ENCODE measurements at places on chromosomes 12 and 14.
A peak's percentile ranks its signal among the peaks of the same experiment; 100 is the strongest.

DNA sequence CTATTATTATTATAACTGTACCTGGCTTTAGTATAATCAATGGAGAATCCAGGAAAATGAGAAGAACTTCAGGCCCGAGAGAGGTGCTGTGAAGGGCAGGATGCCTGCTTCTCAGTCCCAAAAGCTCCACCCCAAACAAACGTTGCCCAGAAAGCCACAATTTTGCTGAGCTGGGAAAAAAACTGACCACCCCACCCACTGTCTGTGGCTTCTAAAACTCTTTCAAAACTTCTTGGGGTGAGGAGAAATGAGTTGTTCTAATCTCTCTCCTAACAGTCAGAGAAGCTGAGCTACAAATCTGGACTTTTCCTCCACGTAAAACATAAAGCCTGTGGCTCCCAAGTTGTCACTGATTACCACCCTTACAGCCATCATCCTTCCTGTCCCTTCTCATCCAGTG is 13.4 kb downstream of the VDR start:
- peak overlapping the region; percentile 40 for H3K4me3 ChIP-seq
- H3K27ac ChIP-seq: peak overlapping the region; percentile 13
- H3K27me3 ChIP-seq: no peaks in the 10 kb centered on the region
- DNase-seq: peak; percentile 61
- peaks cover 28% of the 10 kb centered on the region for H3K36me3 ChIP-seq

GRCh38 chr12:121537814-121538698 is 42.8 kb downstream of the KDM2B start:
- H3K27ac ChIP-seq: peak overlapping the region; percentile 87
- H3K27me3 ChIP-seq: no peaks in the 10 kb centered on the region
- peaks cover 54% of the 10 kb centered on the region for H3K4me1 ChIP-seq
- no peaks in the 10 kb centered on the region for H3K36me3 ChIP-seq
- peak overlapping the region; percentile 77 for H3K4me3 ChIP-seq

- H3K27me3 ChIP-seq: no peaks in the 10 kb centered on the region
- DNase-seq: no peak
Observed at GRCh38 chr12:131041216-131041967, 87.7 kb downstream of the ADGRD1 start.

GRCh38 chr12:55619354-55620138 is 17.1 kb upstream of the OR10P1 start:
- DNase-seq: peak; percentile 71
- peaks cover 13% of the 10 kb centered on the region for H3K36me3 ChIP-seq
- H3K27me3 ChIP-seq: peaks cover 70% of the 10 kb centered on the region
- H3K4me3 ChIP-seq: no peak overlapping the region

DNA sequence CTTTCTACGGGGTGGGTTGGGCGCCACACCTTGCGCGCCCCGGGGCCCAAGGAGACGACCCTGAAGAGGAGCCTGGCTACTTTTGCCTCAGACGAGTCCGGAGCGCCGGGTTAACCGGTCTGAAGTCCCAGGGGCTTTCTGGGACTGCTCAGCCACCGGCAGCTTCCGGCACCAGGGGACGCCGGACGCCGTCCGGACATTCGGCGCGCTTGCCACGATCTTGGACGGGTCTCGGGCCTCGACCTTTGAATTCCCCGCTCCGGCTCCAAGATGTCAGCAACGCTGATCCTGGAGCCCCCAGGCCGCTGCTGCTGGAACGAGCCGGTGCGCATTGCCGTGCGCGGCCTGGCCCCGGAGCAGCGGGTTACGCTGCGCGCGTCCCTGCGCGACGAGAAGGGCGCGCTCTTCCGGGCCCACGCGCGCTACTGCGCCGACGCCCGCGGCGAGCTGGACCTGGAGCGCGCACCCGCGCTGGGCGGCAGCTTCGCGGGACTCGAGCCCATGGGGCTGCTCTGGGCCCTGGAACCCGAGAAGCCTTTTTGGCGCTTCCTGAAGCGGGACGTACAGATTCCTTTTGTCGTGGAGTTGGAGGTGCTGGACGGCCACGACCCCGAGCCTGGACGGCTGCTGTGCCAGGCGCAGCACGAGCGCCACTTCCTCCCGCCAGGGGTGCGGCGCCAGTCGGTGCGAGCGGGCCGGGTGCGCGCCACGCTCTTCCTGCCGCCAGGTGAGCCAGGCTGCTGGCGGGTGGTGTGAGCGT is at the start of gene ACOT4:
Gene ACOT4, plus strand, starts transcription at position 184 of the 760 bp plus-strand sequence. Its CDS starts 87 bp downstream, at position 271.
- peak; percentile 69 for DNase-seq
- peak within 1 kb of the TSS; percentile 83 for H3K4me3 ChIP-seq
- peaks cover 19% of the 10 kb centered on the region for H3K4me1 ChIP-seq

GRCh38 chr12:93040367-93040766 is 111.3 kb upstream of the EEA1 start:
- no peak overlapping the region for H3K27ac ChIP-seq
- no peaks in the 10 kb centered on the region for H3K4me1 ChIP-seq
- peaks cover 12% of the 10 kb centered on the region for H3K27me3 ChIP-seq
- no peak for DNase-seq
- H3K4me3 ChIP-seq: no peak overlapping the region

GRCh38 chr14:64174922-64175782 is 119.0 kb downstream of the ESR2 start:
- no peak for DNase-seq
- peaks cover 14% of the 10 kb centered on the region for H3K4me1 ChIP-seq
- no peaks in the 10 kb centered on the region for H3K27me3 ChIP-seq
- peak overlapping the region; percentile 63 for H3K27ac ChIP-seq

DNA sequence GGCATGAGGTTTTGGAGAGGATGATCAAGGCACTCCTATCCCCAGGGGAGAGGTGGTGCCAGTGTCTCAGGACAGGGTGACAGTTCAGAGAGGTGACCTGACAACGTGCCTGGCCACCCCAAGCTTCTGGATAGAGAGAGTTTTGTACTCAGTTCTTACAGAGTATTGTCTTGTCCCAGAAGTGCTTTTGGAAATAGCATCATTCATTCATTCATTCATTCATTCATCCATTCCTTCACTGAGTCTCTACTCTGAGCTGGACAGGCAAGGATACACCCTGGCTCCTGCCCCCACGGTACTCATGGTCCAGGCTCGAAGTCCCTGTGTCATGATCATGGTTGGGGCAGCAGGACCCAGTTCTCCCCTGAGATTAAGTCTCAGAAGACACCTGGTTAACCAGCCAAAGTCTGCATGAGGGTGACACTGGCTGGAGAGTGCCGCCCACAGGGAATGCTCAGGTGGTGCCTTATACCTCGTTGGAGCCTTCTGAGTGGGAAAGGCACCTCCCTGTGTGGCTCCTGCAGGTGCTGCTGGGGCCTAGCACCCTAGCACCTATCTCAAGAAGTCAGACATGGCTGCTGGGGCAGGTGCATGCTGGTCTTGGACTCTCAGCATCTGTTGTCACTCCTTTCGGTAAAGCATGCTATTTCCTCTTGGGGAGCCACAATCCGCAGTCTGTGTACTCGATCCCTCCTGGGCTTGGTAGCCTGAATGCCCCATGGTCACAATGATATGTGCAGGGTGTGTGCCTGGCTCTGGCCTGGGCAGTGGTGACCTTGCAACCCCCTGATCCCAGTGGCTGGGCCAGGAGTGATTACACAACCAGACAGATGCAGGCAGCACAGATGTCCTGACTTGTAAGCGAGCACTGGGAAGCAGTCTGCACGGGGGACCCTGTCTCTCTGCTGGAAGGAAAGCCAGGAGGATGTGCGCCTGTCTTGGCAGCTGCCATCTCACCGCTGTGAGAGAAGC is 57.8 kb downstream of the C14orf132 start:
- no peaks in the 10 kb centered on the region for H3K4me1 ChIP-seq
- no peaks in the 10 kb centered on the region for H3K36me3 ChIP-seq
- no peak overlapping the region for H3K4me3 ChIP-seq

DNA sequence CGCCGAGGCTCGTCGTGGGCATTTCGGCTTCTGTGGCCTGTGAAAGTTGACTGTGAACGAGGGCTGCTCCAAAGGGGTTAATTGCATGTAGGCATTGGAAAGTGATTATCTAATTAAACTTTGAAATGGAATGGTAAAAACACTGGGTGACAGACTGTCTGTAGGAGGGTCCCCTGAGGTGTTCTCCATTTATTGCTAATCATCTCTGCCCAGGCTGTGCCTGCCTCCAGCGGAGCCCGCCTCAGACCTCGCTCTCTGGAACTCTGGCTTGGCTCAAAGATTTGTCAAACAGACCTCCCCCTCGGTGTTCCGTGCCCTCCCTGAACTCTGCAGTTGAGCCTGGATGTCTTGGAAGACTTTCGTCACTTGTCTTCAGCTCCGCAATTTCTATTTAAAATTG is 50.2 kb upstream of the VRK1 start:
- no peak overlapping the region for H3K4me3 ChIP-seq
- H3K27ac ChIP-seq: no peak overlapping the region
- H3K36me3 ChIP-seq: no peaks in the 10 kb centered on the region

GRCh38 chr12:79961411-79961810 is 26.5 kb upstream of the PPP1R12A start:
- no peak overlapping the region for H3K4me3 ChIP-seq
- no peaks in the 10 kb centered on the region for H3K4me1 ChIP-seq
- DNase-seq: no peak
- H3K27ac ChIP-seq: no peak overlapping the region
- no peaks in the 10 kb centered on the region for H3K36me3 ChIP-seq

DNA sequence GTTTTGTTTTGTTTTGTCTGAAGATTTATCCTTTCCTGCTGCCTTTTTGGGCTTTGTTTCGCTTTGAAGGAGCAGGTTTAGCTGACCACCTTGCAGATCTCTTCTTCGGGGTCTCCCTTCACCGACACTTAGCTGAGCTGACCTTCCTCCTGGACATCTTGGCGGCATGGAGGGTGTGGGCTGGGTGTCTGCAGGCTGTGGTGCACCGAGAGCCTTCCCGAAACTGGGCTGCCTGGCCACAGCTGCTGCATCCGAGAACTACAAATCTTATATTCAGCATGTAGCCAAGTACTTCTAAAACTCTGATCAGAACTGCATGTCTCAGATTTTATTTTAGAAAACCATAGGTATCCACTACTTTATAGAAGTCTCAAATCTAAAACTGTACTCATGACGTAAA is 84.9 kb downstream of the PPFIBP1 start:
- H3K27ac ChIP-seq: no peak overlapping the region
- no peak for DNase-seq
- no peaks in the 10 kb centered on the region for H3K27me3 ChIP-seq
- H3K4me3 ChIP-seq: no peak overlapping the region
- H3K36me3 ChIP-seq: peaks cover 1% of the 10 kb centered on the region

DNA sequence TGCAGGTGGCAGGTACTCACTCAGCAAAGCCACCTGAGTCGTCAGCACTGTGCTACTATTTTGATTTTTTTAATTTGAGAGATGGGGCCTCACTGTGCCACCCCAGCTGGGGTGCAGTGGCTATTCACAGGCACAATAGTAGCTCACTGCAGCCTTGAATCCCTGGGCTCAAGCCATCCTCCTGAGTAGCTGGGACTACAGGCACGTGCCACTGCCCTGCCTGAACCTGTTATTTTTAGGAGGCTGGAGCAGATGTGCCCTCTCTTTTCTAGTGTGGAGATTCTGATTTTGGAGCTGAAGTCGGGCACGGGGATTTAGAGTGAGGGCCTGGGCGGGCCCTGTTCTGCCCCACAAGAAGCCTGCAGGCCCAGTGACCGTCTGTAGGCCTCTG is 17.3 kb downstream of the SLC25A47 start:
- H3K4me3 ChIP-seq: peak overlapping the region; percentile 18
- H3K27ac ChIP-seq: peak overlapping the region; percentile 94
- no peak for DNase-seq
- peaks cover 61% of the 10 kb centered on the region for H3K36me3 ChIP-seq

GRCh38 chr12:47846294-47846996 is 26.7 kb upstream of the HDAC7 start:
- no peaks in the 10 kb centered on the region for H3K27me3 ChIP-seq
- peaks cover 33% of the 10 kb centered on the region for H3K4me1 ChIP-seq
- no peak for DNase-seq
- H3K4me3 ChIP-seq: no peak overlapping the region
- H3K36me3 ChIP-seq: peaks cover 25% of the 10 kb centered on the region
- H3K27ac ChIP-seq: no peak overlapping the region

GRCh38 chr12:47777741-47778558 is 4.9 kb downstream of the SLC48A1 start:
- no peaks in the 10 kb centered on the region for H3K27me3 ChIP-seq
- peaks cover 51% of the 10 kb centered on the region for H3K4me1 ChIP-seq
- H3K27ac ChIP-seq: peak overlapping the region; percentile 30
- peaks cover 2% of the 10 kb centered on the region for H3K36me3 ChIP-seq

- H3K27ac ChIP-seq: no peak overlapping the region
- no peaks in the 10 kb centered on the region for H3K36me3 ChIP-seq
- H3K27me3 ChIP-seq: peaks cover 20% of the 10 kb centered on the region
Observed at GRCh38 chr14:78227248-78228077, 57.3 kb downstream of the NRXN3 start.

DNA sequence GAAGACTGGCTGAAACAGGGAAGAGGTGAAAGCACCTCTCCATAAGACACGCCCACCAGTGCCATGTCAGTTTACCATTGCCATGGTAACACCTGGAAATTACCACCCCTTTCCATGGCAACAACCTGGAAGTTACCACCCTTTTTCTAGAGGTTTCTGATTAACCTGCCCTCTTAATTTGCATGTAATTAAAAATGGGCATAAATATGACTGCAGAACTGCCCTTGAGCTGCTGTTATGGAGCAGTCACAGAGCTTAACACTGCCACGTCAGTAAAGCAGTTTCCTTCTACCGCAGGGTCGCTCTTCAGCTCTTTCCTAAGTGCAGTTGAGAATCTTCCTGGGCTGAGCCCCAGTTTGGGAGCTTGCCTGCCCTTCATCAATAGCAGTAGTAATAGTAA is 55.2 kb downstream of the RASSF3 start:
- H3K27me3 ChIP-seq: no peaks in the 10 kb centered on the region
- H3K4me3 ChIP-seq: peak overlapping the region; percentile 95
- peak overlapping the region; percentile 89 for H3K27ac ChIP-seq
- peaks cover 89% of the 10 kb centered on the region for H3K4me1 ChIP-seq
- H3K36me3 ChIP-seq: no peaks in the 10 kb centered on the region

GRCh38 chr12:51382173-51382572 is 9.0 kb downstream of the GALNT6 start:
- peaks cover 45% of the 10 kb centered on the region for H3K4me1 ChIP-seq
- H3K27ac ChIP-seq: no peak overlapping the region
- no peak for DNase-seq
- H3K27me3 ChIP-seq: no peaks in the 10 kb centered on the region

GRCh38 chr12:99444859-99445316 is 202.7 kb upstream of the GARIN6 start:
- H3K36me3 ChIP-seq: no peaks in the 10 kb centered on the region
- no peaks in the 10 kb centered on the region for H3K4me1 ChIP-seq
- no peak for DNase-seq
- H3K4me3 ChIP-seq: no peak overlapping the region
- no peak overlapping the region for H3K27ac ChIP-seq

- H3K27ac ChIP-seq: no peak overlapping the region
- H3K4me3 ChIP-seq: no peak overlapping the region
- H3K4me1 ChIP-seq: peaks cover 6% of the 10 kb centered on the region
- H3K36me3 ChIP-seq: no peaks in the 10 kb centered on the region
- no peaks in the 10 kb centered on the region for H3K27me3 ChIP-seq
Observed at GRCh38 chr12:120988658-120989057, 10.3 kb downstream of the HNF1A start.

DNA sequence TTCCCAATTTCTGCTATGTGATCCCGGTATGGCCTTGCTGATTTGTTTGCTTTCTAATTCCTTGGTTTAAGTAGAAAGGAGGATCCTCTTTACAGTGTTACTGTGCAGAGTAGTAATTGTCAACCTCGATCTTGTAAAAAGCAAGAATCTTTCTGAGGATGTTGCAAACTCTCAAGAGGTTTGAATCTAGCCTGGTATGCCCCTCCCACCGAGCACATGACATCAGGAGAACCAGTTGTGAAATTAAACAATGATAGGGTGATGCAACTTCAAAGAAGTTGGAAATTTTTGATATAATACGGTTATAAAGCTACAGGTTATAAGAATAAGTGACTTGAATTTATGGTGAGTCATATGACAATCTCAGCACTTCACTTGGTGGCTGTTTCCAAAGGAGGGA is 35.0 kb upstream of the FUT8 start:
- H3K4me3 ChIP-seq: no peak overlapping the region
- H3K27me3 ChIP-seq: no peaks in the 10 kb centered on the region
- H3K27ac ChIP-seq: no peak overlapping the region
- H3K4me1 ChIP-seq: peaks cover 28% of the 10 kb centered on the region
- DNase-seq: no peak
